Chondrocyte (in vitro differentiated cells): ENCODE measurements at places on chromosomes 5 and 9. TPM values are rescaled to one million over a fixed set of nuclear protein-coding genes. Genes with fewer than 3 reads are reported as not detected.

DNA sequence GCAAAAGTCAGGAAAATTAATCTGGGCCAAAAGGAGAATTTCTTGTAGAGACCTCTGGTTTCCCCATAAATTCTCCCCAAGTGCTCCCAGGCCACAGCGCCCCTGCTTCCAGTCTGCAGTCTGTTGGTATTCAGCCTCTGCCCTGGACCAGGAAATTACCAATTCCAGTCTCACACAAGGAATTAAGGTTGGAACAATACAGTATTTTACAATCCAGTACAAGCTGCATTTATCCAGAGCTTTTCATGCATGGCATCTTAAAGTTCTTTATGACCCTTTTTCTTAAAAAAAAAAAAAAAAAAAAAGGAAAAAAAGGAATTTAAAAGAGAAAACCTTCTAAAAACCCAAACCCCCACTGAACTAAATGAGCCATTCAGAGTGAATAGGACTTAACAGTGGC lies 139.6 kb upstream of the RANBP3L start:
- no peaks in the 10 kb centered on the region for H3K36me3 ChIP-seq
- no peak overlapping the region for H3K4me3 ChIP-seq
- H3K4me1 ChIP-seq = peaks cover 13% of the 10 kb centered on the region
- H3K27ac ChIP-seq = no peak overlapping the region
- DNase-seq = no peak
- peaks cover 18% of the 10 kb centered on the region for H3K27me3 ChIP-seq

DNA sequence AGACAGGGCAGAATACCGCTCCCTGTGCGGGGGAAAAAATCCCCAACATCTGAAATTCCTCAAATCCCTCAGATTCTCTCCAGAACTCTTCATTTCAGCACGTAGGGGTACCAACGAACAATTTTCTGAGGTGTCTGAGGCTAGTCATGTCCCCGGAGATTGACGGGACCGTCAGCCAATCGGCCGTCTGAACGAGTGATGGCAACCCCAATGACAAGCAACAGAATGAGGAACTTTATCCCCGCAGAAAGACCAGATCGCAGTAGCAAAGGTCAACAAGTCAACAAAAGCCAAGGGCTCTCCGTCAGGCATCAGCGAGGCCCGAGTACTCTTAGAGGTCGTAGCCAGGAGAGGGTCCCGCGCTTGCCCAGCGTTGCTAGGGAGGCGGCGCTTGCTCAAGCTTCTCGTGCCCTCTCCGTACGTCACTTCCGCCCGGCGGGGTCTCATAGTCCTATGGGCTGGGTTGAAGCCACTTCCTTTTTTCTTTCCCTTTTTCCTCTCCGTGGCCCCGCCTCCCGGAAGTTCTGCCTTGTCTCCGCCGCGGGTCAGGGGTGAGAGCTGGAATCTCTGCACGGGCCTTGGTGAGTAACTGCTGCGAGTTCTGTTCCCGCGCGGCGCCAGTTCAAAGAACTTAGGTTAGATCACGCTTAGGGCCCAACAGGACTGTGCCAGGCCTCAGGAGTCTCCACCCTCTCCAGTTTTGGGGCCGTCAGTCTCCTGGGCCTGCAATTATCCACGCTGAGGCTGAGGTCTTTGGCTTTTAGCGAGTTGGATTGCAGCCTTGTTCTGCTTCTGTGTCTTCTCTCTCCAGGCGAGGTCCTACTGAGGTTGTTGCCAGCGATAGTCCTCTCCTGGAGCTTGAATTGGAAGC lies at the start of gene RNF20:
Gene RNF20, plus strand, starts transcription at position 520 of the 871 bp plus-strand sequence. CDS start 1,571 bp downstream, outside the sequence.
- peak within 1 kb of the TSS; percentile 97 for H3K27ac ChIP-seq
- H3K36me3 ChIP-seq = peaks cover 5% of the 10 kb centered on the region
- peak within 1 kb of the TSS; percentile 81 for H3K4me3 ChIP-seq
- DNase-seq = peak; percentile 99
- H3K27me3 ChIP-seq = no peaks in the 10 kb centered on the region

DNA sequence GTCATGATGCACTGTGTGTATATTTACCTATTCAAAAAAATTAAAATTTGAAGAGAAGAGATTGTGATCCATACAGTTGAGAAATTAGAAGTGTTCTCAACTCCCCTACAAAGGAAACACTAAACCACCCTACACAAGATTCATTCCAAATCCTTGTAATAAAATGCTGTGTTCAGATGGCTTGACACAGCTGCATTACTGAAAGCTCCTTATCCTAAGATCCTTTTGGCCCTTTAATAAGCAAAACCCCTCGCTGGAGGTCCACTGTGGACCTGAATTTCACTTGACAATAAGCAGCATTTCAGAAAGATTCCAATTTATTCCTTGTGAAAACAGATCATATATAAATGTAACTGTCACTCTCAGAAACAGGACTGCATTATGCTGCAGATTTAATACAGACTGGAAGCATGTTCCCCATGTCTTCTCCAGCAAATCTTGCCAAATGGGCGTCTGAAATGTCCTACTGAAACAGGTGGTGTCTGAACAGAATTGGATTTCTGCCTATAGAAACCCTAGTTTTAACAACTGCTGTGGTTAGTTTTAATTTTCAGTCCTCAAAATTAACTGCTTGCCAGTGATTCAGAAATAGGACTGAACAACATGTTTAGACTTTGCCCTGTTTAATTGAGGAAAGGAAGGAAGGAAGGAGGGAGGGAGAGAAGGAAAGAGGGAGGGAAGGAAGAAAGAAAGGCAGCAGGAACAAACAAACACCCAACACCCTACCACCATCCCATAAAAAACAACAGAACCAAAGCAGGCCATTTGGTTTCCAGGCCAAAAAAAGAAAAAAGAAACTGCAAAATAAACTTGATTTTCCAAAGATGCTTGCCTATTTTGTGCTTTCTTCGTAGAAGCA lies 179.6 kb downstream of the MLLT3 start:
- H3K27me3 ChIP-seq = peaks cover 2% of the 10 kb centered on the region
- no peaks in the 10 kb centered on the region for H3K36me3 ChIP-seq
- no peak for DNase-seq

Gene NR5A1
- total RNA-seq = not detected in 3 replicates

GRCh38 chr5:57989378-57989777 lies 470.5 kb downstream of the PLK2 start:
- H3K4me3 ChIP-seq = no peak overlapping the region
- no peaks in the 10 kb centered on the region for H3K27me3 ChIP-seq
- H3K27ac ChIP-seq = no peak overlapping the region
- DNase-seq = no peak
- peaks cover 9% of the 10 kb centered on the region for H3K4me1 ChIP-seq

DNA sequence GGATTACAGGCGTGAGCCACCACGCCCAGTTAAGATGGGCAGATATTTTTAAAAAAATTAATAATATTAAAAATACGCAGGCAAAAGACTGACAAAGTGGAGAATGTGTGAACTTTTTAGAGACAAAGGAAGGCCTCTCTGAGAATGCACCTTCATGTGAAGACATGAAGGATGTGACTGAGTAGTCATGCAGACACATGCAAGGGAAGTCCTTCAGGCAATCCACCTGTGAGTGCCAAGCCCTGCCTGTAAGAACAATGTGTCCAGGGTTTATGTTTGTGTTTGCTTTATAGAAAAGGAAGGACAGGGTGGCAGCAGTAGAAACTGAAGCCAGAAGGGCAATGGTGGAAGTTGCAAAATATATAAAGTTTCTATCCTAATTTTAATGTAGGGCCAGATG lies 169.2 kb downstream of the EDIL3 start:
- H3K27ac ChIP-seq = no peak overlapping the region
- H3K27me3 ChIP-seq = no peaks in the 10 kb centered on the region
- no peak for DNase-seq
